ENCODE measurements at places on chromosomes 7 and 10.

DNA sequence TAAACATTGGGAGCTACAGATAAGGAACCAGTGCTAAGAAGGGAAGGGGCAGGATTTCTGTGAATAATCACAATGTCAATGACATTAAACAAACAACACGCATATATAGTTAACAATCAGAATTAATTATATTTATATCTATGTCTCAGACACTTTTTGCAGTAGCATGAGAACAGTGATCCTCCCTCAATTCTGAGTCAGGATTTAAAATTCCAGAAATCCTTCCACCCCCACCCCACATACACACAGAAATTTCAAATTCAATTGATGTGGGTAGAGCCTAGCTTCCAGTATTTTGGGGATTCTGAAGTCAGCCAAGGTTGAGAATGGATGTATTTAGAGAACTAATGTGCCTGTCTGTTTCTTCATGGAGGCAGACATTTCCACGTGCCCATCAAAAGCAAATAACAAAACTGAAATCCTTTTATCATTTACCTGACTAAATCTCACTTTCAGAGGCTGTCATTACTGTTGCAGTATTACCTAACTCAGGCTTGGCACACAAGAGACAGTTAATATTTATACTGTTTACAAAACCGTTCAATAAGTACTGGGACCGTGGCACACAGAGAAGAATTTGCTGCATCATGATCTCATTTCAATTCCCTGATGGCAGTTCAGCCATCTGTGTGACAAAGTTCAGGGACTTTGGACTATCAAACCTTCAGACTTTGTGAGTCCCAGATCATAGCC is 116.6 kb upstream of the PALS2 start:
- no peak for DNase-seq

DNA sequence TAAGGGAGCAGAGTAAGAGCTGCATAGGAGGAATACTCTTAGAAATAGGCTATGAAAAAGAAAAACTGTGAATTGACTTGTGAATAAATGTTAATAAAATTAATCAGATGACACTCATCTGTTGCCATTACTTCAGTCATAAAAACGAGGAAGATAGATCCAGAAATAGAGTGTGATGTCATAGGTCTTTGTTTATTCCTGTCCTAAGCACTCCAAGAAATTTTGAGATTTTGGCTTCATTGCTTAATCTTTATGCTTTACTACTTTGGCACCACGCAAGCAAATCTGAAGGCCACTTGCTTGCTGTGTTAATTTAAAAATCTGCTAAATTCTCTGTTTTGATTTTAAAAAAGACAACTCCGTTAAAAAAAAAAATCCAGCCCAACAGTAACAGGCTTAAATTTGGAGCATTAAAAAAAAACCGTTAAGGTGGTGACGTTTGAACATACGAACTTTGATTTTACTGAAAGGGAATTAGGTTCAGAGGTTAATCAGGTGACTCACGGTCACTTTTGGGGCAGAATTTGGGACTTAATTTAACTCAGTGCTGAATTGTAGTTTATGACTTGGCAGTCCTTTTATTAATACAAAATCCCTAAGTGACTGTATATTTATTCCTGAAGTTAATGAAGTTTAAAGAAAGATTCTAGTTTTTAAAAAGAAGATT is 3.4 kb downstream of the IFRD1 start:
- no peak for DNase-seq

GRCh38 chr10:121753726-121754476 is 155.7 kb upstream of the FGFR2 start:
- peak; percentile 7 for DNase-seq

- no peak for DNase-seq
These were observed 66.0 kb upstream of the SEPHS1 start for GRCh38 chr10:13414137-13414536.

GRCh38 chr10:5563991-5564536 is 39.3 kb downstream of the CALML3 start:
- DNase-seq: no peak

DNA sequence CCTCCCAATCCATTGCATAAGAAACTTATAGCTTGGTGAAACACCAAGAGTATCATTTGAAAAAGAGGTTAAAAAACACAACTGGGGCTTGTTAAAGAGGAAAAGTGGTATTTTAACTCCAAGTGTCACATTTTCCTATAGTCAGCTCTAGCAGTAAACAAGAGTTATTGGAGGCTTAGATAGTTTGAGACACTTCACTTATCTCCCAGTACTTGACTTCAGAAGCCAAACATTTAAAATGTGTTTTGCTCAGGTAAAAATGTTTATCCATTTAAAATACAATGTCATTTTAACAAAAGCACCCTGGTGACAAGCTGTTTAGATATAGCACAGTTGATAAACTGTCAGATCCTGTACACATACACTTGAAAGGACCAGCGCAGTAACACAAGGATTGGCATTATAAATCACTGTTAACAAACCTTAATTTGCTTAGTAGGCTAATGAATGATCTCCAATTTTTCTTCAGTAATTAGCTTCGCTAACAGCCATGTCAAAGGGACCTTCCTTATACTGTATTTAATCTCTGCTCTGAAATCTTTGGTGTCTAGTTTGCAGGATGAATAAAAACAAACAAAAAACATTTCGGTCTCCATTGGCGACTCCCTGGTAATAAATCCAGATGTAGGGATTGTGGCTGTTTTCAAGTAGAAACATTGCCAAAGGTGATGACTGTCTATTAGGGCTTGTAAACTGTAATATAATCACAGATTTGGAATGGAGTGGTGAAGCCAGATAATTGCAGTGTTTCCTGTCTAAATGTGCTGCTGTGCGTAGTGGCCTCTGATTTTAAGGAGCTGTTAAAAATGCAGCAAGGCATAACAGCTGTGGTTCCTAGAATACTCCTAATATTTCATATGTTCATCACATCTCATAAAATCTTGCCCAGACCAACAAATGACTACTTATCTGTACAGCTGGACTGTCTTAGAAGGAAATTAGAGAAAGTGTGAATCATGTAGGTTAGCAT is 545.1 kb downstream of the AUTS2 start:
- DNase-seq: no peak

DNA sequence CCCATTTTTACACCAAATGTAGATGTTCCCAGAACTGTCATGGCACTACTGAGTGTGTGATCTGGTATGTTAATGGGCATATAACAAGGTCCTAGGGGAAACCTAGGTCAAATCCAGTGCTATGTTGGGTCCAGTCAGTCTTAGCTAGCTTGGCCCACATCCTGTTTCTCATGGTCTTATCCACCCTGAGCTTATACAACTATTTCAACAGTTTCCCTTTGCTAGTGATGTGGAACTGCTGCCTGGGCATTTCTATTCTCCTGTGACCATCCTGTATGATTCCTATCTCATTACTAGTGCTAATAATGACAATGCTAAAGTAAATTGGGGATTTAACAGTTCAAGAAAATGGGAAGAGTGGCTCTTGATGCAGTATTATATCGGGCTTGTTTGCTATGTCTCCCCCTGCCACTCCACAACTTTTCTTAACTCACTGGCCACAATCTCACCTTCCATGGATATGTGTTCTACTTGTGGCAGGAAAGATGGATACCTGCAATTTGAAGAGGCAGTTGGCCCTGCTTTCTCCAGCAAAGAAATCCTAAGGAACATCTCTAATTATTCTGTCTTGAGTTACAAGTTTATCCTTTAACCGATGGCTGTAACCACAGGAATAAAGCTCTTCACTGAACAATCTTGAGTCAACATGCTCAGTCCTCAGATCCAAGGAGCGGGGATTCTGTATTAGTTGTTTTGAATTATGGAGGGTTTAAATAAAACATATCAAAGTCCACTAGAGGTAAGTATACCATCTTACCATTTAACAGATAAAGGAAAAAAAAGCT is 707.8 kb downstream of the XPNPEP1 start:
- no peak for DNase-seq

DNA sequence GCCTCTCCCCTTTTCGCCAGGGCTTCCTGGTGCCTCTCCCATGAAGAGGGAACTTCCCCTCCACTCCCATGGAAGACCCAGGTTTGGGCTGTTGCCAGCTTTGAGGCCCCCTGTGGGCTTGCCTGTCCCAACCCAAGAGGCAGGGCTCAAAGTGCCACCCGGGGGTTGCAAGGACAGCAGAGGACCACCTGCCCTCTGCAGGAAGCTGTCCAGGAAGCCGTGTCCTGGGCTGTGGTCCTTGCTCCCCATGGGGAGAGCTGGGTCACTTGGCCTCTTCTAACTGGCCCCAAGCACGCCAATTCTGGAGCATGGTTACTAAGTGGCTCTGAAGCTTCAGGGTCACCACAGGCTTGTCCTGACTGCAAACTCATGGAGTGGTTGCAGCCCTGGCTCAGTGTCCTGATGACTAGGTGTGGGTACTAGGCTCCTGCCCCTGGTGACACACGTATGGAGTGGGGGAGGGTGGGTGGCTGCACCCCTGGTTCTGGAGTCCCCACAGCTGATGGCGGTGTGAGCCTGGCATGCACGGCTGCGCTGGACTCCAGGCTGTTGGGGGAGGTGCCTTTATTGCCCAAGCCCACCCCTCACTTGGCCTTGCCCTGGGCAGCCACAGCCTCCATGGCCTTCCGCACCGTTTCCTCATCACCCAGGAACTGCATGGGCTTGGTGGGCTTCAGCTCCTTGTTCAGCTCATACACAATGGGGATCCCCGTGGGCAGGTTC is 3.0 kb downstream of the PGAM2 start:
- no peak for DNase-seq

DNA sequence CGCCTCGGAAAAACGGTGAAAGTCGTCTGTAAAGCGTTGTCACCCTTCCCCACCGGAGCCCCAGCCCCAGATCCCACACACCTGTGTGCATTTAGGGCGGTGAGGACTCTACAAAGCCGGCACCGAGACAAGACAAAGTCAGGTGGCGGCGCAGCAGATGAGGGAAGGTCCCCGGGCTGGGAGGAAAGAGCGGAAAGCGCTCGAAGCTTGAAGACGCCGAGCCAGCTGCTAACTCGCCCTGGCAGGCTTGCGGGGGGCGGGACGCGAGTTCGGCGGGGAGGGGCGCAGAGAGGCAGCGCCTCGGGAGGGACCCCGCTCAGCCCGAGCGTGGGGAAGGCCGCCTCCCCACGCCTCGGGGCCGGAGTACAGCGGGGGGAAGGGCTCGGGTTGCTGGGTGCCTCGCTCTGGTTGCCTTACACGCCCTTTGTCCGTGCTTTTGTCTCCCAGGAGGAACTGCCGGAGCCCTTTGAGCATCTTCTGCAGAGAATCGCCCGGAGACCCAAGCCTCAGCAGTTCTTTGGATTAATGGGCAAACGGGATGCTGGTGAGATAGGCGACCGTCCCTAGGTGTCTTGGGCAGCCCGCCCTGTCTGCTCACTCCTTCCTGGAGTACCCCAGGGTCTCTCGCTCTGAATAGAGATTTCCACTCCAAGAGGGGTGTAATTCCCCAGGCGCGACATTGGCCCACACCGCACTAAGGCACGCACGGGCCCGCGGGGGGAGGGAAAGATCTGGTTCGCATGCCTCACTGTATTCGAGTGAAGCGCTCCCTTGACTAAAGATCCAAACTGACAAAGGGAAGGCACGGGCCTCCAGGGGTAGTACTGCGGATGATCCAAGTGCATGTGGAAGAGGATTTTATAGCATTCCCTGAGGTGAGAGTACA is 1.6 kb downstream of the TAC1 start:
- DNase-seq: peak; percentile 36

DNA sequence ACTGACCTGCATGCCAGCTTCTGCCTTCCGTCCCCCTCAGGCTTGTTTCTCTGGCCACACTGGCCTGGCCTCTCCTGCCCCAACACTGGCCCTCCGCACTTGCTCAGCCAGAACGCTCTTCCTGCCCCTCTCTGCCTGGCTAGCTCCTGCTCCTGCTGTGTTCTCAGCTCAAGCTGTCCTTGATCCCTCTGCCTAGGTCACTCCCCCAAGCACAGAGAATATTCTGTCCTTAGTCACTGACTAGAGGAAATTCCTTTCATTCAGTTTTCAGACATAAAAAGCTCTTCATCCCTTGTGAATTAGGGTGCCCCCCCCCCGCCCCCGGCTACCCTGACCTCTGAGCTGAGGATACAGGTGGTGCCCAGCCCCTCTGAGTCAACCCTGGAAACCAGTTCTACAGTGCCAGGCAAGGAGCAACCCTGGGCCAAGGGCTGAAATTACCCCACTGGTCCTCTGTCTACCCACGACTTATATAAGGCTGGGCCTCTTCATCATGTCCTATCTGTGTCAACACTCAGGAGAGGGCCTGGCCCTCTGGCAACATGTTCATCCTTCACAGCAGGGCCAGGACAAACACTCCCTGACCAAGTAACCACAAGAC is 6.6 kb upstream of the SGPL1 start:
- no peak for DNase-seq

DNA sequence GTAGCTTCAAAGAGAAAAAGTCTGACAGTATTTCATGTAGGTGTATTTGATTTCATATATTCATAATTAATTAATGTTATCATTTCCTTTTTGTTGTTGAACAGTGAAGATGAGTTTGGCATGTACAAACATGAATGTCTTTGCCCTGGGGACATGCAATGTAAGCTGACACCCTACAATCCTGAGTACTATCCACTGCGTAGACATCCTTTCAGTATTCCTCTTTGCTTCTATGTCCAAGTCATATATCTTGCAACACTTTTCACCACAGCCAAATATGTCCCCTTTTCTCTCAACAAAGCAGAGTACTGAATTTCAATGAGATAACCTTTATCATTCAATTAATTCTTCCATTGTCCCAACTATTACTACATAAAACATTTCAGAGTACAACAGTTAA is 93.6 kb downstream of the GPR37 start:
- DNase-seq: peak; percentile 51

GRCh38 chr7:19834566-19834965 is 61.1 kb upstream of the TMEM196 start:
- DNase-seq: no peak

GRCh38 chr7:69062020-69062765 is 536.1 kb upstream of the AUTS2 start:
- no peak for DNase-seq

- no peak for DNase-seq
These were observed 35.6 kb downstream of the ACADSB start for GRCh38 chr10:123044391-123044790.

DNA sequence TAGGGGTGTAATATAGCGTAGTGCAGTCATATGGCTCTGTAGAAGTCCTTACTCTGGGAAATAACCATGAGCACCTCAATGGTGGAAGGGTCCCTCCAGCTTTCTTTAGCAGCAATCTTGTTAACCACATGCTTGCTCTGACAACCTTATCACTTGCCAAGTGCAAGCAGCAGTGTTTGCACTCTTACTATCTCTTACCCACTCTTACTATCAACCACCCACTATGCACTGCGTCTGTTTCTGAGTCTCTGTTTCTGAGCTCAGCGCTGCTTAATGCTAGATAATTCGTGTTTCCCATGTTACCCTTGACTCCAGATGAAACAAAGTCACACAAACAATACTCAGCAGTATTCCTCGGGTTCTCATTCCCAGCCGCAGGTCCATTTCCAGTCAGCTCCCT is 433.7 kb upstream of the PFKP start:
- no peak for DNase-seq

DNA sequence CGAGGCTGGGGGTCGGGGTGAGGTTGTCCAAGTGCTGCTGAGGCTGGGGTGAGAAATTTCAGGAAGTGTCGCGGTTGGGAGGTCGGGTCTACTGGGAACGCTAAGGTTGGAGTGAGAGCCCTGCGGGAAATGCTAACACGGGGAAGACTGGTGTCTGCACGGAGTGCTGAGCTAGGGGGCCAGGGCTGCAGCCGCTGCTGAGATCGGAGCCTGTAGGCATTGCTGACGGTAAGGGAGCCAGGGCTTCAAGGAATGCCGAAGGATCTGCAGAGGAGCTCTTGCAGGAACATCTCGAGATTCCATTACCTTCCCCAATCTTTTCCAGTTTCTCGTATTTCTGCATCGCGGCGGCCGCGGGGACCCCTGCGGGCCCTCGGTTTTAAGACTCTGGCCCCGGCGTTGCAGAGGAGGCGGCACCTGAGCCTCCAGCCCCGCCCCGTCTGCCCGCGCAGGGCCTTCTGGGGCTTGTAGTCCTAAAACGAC is at the start of gene CDK5:
Gene CDK5 (minus strand): TSS at position 392 of the 483 bp plus-strand sequence. CDS start 49 bp downstream, at position 343.
- DNase-seq: peak; percentile 89
